ENCODE measurements at places on chromosomes 1 and 21.
A peak's percentile ranks its signal among the peaks of the same experiment; 100 is the strongest.

GRCh38 chr1:35836734-35837133 lies 28.9 kb downstream of the AGO4 start:
- DNase-seq = no peak

GRCh38 chr1:206836111-206836510 lies 29.3 kb upstream of the IL20 start:
- no peak for DNase-seq

DNA sequence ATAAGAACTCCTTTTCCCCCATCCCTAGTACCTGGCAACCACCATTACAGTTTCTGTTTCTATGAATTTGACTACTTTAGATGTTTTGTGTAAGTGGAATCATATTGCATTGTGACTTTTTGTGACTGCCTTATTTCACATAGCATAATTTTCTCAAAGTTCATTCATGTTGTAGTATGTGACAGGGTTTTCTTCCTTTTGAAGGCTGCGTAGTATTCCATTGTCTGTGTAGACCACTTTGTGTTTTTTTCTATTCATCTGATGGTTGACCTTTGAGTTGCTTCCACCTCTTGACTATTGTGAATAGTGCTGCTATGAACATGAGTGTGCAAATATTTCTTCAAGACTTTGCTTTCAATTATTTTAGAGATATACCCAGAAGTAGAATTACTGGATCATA lies 225.8 kb upstream of the L1TD1 start:
- DNase-seq = no peak

GRCh38 chr21:45200581-45201296 lies 87.0 kb downstream of the POFUT2 start:
- no peak for DNase-seq

DNA sequence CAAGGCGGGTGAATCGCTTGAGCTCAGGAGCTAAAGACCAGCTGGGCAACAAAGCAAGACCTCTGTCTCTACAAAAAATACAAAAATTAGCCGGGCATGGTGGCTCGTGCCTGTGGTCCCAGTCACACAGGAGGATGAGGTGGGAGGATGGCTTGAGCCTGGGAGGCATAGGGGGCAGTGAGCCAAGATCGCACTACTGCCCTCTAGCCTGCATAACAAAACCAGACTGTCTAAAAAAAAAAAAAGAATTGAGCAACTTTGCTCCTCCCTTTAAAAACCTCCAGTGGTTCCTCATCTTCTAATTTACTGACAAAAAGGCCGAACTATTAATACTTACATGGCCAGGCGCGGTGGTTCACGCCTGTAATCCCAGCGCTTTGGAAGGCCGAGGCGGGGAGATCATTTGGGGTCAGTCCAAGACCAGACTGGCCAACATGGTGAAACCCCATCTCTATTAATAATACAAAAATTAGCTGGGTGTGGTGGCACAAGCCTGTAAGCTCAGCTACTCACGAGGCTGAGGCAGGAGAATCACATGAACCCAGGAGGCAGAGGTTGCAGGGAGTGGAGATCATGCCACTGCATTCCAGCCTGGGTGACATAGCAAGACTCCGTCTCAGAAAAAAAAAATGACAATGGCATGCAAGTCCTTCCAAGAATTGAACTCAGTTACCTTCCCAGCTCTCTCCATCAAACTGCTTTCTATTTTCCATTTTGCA lies 4.4 kb downstream of the ACBD3 start:
- peak; percentile 37 for DNase-seq

DNA sequence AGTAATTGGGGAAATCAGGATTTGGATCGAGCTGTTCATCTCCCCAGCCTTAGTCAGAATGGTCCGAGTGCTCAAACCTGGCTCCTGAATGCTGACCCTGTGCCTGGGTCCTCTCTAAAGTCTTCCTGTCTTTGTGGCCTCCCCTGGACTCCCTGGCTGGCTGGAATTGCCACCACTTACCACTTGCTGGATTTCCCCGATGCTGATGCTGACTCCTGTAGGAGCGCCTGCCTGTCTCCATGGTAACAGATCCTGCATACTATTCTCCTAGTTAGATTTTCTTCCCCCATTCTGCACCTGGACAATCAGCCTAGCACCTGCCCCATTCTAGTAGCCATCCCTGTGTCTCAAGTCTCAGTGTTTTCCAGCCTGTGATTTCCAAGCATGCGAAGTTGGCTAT lies 382.2 kb upstream of the ESRRG start:
- DNase-seq = no peak

GRCh38 chr1:226248091-226248490 lies 24.6 kb downstream of the MIXL1 start:
- no peak for DNase-seq

DNA sequence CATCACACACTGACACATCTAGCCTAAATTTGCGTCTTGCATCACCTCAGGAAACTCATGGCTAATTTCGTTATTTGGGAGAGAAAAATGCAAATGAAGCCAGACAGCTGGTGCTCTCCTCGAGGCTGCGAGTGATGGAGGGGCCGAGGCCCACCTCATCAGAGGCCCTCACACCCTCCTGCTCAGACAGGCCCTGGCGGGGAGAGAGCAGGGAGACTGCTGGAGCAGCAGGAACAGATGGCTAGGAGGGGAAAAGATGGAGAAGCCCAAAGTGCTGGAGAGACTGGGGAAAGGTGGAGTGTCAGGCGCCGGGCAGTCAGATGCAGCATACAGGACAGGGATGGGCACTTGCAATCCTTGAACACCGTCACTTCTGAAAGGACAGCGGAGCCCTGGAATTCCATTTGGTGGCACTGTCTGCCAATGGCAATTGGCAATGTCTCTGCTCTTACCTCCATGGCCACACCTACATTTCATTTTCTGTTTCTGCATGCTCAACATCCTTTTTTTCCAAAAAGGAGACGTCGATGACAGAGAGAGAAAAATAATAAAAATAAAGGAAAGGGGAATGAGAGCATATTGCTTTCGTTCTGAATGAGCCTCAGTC lies 286.2 kb downstream of the SPATA17 start:
- no peak for DNase-seq

DNA sequence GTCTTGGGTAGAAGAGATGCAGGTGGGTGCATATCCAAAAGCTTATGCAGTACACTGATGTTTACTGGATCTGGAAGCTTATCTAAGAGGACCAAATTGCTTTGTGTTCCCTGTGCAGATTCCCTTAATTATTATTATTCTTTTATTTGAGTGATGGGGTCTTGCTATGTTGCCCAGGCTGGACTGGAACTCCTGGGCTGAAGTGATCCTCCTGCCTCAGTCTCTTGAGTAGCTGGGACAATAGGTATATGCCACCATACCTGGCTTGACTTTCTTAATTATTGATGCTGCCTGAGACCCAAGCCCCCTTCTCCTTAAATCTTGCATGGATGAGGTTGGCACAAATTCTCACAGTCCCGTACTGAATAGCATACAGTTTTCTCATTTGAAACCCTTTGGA lies 83.0 kb downstream of the MACF1 start:
- no peak for DNase-seq

DNA sequence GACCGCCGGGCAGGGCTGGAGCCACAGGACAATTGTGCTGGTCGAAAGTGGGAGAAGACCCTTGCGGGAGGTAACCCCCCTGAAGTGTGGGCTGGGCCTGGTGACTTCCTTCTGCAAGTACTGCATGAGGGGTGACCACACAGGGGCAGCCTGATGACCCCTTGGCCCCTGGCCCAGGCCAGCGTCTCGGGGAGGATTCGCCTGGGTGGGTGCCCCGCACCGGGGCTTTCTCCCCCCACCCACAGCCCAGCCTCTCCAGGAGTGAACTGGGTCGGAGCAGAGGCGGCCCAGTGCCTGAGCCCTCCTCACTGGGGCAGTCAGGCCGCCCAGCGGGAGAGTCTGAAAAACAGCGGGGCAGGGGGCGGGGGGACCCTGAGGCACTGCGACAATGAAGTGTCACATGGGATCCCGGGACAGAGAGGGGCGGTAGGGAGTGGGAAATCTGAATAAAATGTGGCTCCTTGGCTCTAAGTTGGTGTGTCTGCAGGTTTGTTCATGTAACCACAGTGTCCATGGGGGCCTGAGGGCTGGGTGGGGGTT lies 1.6 kb upstream of the DNMT3L start:
- DNase-seq = no peak

- no peak for DNase-seq
These were observed 1.8 kb downstream of the NHLH2 start for GRCh38 chr1:115839029-115839678.

DNA sequence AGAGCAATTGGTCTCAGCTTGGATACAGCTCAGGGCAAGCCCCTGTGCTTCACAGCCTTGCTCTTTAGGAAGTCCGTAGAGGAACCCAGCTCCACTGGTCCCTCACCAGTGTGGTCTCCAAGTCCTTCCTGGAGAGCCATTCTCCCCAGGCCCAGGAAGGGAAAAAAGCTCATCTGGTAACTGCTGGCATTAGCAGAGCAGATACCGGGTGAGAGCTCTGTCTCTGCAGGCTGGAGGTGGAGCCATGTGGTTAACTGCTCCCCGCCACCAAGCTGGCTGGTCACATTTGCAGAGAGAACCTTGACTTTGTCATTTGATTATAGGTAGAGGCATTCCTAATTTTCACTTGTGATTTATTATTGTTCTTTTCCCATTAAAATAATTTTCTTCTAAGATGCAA lies 169.6 kb downstream of the ROR1 start:
- no peak for DNase-seq

- DNase-seq = no peak
These were observed 55.3 kb downstream of the MRPS6 start for GRCh38 chr21:34128674-34129038.

- no peak for DNase-seq
These were observed 33.7 kb upstream of the LRP8 start for GRCh38 chr1:53361541-53361961.

DNA sequence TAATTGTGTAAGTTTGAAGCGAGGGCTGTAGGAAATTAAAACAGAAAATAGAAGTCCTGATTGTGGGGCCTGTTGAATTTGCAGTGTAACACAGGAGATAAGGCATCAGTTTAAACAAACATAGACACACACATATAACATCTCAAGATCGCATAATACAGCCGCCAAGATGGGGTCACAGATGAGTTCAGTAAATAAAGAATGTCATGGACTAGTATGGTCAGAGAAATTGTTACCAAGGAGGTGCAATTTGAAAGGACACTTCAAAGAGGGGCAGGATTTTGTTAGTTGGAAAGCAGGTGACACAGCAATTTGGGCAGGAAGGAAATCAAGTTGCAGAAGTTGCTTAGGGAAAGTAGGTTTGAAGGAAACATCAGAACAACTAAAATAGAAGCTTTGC lies 450.0 kb downstream of the USP25 start:
- no peak for DNase-seq

DNA sequence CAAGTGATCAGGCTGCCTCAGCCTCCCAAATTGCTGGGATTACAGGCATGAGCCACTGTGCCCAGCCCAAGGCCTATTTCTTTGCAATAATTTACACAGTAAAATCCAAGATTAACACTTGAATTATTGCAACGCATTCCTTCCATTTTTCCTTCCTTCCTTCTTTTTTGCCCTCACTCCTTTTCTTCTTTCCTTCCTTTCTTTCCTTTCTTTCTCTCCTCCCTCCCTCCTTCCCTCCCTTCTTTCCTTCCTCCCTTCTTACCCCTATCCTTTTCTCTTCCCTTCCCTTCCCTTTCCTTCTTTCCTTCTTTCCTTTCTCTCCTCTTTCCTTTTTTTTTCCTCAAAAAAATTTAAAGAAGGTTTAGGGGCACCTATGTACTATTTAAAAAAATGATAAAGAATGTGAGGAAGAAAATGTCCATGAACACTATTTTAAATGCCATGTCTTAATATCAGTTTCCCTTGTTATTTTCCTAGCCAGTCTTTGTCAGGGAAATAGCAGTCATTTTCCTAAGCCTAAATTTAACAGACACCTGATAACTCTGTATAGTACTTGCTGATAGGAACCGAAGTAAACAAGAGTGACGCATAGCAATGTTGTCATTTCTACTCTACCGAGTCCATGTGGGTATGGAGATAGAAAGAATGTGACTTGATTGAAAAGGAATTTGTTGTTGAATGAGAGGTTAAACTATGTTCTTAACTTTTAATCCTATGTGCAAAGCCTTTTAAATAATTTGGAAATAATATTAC lies 79.8 kb upstream of the HMCN1 start:
- peak; percentile 49 for DNase-seq

DNA sequence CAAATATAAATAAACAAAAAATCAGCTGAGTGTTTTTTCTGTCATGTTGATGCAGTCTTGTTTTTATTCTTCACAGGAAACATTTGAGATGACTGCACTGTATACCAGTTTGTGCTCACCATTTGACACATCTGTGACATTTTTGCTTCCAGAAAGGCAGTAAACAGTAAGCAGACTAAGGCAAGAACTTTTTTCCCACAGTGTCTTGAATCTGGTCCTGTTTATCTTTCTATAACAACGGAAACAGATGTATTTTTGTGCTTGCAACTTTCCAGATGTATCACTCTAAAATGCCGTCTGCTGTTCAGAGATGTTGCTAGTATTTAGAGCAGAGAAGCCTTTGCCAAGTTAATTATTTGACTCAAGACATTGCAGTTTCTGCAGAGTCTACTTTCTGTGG lies 105.5 kb downstream of the ZC3H11B start:
- DNase-seq = no peak

- DNase-seq = no peak
These were observed 119.9 kb downstream of the MAST2 start for GRCh38 chr1:45923343-45923742.

DNA sequence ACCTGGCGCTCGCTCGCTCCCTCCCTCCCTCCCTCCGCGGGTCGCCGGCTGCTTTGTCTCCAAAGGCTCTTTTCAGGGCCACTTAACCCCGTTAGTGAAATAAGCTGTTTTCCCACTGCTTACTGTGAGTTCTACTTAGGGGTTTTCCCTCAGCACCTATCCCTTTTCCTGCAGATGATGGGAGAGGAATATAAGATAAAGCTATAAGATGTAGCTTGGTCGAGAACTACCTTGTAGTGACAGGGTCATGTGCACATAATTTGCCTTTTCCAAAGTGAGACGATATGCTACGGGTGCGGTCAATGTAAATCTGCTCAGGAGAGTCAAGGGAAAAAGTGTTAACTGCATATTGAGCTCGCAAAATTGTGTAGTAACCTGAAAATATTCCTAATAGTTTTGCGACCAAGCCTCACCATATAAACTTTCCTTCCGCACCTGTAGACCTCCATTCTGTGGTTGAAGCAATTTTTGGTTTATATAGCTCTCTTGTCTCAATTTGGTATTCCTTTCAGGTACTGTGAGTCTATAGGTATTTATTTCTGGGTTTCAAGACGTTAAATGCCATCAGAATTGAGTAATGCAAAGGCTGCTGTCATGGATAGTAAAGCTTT lies 55.8 kb upstream of the BOLA1 start:
- DNase-seq = peak; percentile 23
